ENCODE measurements at places on chromosomes 7 and 10. TPM values are rescaled to one million over a fixed set of nuclear protein-coding genes. Genes with fewer than 3 reads are reported as not detected.

GRCh38 chr10:21721000-21721665, 187.1 kb downstream of the MLLT10 start:
- no peak for DNase-seq

- DNase-seq: no peak
These were observed 54.1 kb downstream of the MTERF1 start for GRCh38 chr7:91826377-91826776.

Gene ZNF804B
- not detected for total RNA-seq

DNA sequence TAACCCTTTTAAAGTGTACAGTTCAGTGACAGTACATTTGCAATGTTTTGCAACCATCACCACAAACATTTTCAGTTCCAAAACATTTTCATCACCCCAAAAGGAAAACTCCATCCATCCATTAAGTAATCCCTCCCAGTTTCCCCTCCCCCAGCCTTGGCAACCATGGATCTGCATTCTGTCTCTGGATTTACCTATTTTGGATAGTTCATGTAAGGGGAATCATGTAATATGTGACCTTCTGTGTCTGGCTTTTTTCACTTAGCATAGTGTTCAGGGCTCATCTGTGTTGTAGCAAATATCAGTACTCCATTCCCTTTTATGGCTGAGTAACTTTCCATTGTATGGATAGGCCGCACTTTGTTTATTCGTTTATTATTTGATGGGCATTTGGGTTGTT, 13.0 kb downstream of the PALD1 start:
- no peak for DNase-seq

Gene MMP21
- not detected for total RNA-seq

GRCh38 chr10:28873540-28873939, 196.2 kb downstream of the BAMBI start:
- DNase-seq: no peak

DNA sequence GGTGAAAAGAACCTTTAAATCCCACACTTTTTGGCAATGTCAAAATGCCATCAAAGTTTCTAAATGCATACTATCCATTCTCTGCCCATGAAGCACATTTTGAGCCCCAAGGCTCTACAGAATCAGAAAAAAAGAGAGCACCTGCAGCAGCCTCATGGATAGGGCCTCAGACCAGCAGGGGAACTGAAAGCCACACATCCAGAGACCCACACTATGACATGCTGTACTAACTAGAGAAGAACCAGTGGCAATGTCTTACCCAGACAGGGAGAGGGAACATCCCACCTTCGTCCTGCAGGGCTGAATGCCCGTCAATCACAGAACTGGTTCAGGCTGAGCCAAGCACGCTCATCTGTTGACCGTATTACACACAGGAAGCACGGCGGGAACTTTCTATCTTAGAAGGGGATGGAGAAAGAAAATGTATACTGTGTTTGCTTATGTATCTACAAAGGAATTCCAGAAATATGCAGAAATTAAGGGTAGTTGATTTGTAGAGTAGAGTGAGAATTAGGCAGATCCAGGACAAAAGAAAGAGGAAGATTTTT, 237.2 kb downstream of the GLI3 start:
- DNase-seq: no peak

DNA sequence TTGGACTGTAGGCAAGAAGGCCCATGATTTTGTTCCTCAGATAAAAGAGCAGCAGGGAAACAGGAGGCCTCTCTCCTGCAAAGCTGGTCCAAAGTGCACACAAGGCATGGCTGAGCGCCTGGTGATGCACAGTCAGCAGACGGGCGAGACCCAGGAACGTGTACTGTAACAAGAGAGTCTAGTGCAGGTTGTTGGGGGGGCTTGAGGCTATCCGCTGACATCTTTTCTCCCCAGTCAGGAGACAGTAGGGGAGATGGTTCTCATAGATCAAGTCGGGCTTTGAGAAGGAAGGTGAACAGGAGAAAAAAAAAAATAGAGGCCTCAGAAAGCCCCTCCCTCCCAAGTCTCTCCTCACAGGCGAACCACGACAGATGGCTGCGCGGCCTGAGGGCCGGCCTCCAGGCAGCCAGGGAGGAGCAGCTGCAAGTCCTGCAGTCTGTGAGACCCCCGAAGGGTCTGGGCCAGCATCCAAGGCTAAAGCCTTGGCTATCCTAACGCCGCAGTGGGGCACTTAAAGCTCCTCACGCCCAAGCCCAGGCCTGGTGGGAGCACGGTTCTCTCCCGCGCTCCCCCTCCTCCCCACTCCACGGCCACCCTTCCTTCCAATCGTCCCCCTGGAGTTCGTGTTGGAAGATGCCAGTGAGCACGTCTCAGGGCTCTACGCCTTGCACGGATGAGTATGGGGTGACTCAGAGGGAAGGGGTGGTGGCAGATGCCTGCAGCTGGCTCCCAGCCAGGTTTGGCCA, 68.3 kb downstream of the PRKAG2 start:
- DNase-seq: peak; percentile 91

- DNase-seq: no peak
These were observed 188.1 kb downstream of the MYOF start for GRCh38 chr10:93293999-93294398.

DNA sequence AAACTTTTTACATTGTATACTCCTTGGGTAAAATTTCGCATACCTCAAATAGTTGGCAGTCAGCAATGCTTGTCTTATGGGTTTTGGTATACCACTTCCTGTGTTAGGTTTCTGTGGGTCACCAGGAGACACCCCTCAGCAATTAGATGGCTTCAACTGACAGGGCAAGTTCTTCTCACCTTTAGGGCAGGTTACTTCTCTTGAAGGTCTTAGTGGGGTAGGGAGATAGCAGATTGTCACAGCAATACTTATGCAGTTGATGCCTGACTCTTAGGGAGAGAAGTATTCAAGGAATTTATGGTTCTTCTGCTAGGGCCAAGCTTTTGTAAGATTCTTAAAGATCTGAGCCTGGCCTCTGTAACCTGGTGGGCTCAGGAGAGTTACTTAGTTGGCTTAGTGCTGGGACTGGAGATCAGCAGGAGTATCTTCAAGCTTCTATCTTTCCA, 42.9 kb downstream of the MKLN1 start:
- no peak for DNase-seq

- no peak for DNase-seq
These were observed 256.6 kb downstream of the SORCS3 start for GRCh38 chr10:104897696-104898095.

- no peak for DNase-seq
These were observed 56.5 kb downstream of the COL1A2 start for GRCh38 chr7:94451187-94451586.

DNA sequence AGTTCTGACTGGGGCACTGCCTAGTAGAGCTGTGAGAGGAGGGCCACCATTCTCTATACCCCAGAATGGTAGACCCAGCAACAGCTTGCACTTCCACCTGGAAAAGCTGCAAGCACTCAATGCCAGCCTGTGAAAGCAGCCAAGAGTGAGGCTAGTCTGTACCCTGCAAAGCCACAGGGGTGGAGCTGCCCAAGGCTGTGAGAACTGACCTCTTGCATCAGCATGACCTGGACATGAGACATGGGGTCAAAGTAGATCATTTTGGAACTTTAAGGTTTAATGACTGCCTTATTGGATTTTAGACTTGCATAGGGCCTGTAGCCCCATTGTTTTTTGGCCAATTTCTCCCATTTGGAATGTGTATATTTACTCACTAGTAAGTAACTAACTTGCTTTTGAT, 206.3 kb downstream of the TPK1 start:
- DNase-seq: no peak

Gene PTPRN2
- 3.5 TPM for total RNA-seq

Gene PGAM2
- total RNA-seq: not detected

DNA sequence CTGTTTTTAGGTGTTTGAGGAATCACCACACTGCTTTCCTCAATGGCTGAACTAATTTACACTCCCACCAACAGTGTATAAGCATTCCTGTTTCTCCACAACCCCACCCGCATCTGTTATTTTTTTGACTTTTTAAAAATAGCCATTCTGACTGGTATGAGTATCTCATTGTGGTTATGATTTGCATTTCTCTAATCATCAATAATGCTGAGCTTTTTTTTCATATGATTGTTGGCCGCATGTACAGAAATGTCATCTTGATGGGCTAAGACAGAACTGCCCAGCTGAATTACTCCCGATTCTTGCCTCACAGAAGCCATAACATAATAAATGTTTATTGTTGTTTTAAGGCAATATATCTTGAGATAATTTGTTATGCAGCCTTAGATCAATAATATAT, 93.1 kb upstream of the DKK1 start:
- DNase-seq: no peak

Gene KCND2
- 0.03 TPM for total RNA-seq

GRCh38 chr7:128030263-128030653, 979 bp downstream of the LRRC4 start:
- no peak for DNase-seq

DNA sequence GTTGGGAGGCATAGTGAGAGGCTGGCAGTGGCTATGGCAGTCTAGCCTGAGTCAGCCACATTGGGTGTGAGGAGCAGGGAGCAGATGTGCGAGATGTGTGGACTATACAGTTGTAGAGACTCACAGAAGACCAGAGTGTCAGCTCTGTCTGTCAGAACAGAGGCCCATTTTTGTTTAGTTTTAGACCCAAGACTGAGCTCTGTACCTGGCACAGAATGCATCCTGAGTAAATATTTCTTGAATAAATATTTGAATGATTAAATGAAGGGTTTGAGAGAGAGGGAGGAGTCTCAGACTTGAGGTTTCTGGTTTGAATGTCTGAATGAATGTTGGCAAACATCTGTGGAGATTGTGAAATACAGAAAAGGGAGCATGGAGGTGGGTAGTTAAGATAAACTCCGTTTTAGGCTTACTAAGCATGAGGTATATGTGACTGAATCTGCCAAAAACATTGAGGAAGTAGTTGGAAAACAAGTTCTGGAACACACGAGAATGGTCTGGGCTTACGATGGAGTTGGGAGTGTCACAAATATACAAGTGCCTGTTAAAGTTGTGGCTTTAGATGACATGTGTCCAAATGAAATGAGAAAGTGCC, 3.6 kb downstream of the SEC23IP start:
- no peak for DNase-seq

Gene ELOVL3
- not detected for total RNA-seq

GRCh38 chr10:71131508-71132088, 80.8 kb upstream of the UNC5B start:
- DNase-seq: no peak

DNA sequence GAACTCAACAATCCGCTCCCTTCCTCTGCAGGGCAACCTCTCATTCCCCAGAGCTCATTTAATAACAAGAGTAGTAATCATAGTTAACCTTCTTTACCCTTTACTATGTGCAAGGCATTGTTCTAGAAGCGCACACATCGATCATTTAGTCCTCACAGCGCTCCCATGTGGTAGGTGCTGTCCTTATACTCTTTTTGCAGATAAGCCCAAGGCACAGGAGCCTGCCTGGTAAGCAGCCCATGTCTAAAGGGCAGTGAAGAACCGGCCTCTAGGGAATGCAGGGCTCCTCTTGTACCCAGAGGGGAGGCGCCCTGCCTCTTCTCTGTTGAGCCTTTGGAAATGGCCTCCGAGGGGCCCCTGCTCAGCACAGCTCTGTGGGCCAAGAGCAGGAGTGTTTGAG, 14.3 kb downstream of the CHST3 start:
- DNase-seq: no peak

Gene TMEM213
- total RNA-seq: not detected

DNA sequence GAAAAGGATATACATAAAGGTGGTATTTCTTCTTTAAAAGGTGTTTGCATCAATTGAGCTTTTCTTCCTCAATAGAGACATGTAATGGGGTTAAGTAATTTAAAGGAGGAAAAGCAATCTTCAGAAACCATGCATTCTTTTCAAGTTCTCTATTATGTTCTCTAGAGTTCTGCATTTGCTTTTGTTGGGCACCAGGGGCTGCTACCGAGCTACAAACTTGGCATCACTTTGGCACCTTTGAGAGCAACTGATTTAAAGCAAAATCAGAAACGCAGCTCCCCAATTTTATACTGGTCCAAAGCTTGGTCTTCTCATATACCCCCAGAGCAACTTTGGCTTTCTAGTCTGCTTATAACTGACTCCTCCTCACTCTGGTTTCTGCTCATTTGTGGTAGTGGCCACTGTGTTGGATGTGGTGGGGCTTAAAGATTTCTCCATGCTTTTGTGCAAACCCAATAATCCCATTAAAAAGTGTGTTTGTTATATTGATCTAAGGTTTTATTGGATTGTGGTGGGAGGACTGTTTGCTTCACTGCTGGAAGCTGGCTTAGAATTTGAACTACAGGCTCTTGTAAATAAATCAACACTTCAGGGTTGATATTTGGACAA, 712.1 kb downstream of the PHTF2 start:
- DNase-seq: peak; percentile 44

- no peak for DNase-seq
These were observed 82.5 kb upstream of the SP4 start for GRCh38 chr7:21345361-21345760.

DNA sequence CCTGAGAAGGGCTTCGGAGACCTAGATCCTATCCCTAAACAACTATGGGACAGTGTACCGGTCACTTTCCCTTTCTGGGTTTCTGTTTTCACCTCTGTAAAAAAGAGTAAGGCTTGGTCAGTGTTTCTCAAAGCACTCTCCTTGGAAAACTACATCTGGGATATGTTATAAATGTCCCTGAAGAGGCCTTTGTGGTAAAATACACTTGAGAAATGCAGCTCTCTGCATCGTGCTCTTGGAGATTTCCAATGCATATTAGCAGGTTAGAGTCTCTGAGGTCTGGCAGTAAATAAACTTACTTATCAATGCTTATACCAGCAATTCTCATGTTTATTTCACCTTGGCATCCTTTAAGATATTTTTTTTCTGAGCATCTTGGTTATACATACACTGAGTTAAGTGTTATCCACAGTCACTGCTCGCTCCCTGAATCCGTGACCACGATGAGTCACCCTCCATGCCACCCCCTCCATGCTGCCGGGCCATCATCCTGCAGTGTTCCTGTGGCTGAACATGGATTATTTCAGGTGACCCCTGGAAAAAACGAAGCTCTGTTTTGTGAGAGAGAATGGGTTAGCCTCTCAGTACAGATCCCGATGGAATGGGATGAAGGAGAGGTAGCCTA, 3.3 kb upstream of the TBXAS1 start:
- no peak for DNase-seq

DNA sequence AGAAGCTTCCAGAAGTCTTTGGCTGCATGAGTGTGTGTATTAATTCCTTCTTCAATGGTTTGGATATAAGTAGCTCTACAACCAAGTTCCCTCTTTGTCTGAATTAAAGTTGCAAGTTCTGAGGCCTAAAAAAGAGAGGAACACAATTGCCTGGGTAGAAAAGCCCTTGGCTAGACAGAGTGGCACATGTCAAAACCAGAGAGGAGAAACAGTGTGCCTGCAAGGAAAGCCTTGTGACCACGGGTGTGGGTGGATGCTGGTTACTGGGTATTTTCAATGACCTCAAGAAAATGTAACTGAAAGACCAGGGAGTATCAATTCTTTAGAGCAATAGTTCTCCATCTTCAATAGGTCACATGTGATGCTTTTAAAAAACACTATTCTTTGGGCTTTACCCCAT, 148.3 kb downstream of the SVIL start:
- DNase-seq: no peak

Gene TMEM229A
- total RNA-seq: not detected

All from NCI-H460 (cell line).